CD14-positive monocyte (primary cell): ENCODE measurements at places on chromosomes 11 and 22. TPM values are rescaled to one million over a fixed set of nuclear protein-coding genes. Genes with fewer than 3 reads are reported as not detected.

DNA sequence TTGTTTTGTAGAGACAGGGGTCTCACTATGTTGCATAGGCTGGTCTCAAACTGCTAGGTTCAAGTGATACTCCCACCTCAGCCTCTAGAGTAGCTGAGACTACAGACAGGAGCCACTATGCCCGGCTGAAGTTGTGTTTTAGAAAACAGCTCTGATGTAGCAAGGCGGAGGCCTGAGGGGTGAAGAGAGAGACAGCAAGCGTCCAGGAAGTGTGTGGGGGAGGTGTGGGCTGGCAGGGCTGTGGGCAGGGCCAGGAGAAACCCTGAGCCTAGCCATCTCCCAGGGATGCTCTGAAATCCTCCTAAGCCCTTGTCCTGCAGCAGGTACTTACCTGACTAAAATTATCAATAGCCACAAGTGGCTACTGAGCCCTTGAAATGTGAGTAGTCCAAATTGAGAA, 16.1 kb upstream of the RPS3 start:
- no peaks in the 10 kb centered on the region for H3K36me3 ChIP-seq
- peak overlapping the region; percentile 11 for H3K4me3 ChIP-seq
- no peaks in the 10 kb centered on the region for H3K27me3 ChIP-seq
- H3K4me1 ChIP-seq = peaks cover 47% of the 10 kb centered on the region
- H3K27ac ChIP-seq = peak overlapping the region; percentile 11
- peak; percentile 28 for DNase-seq

DNA sequence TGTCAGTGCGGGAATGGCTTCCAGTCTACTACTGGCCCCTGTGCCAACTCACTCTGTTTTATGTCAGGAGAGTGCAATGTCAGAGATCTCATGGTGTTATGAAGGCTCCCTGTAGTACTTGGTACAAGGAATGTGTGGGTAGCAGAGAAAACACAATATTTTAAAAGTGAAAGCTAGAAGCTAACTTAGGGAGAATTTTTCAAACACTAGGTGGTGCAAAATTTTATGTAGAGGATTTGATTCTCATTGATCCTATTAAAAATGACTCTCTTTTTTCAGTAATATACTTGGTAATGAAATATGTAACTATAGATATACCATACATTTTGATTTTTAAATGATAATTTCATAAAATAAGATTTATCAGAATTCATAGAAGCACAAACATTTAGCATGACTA, 134.7 kb downstream of the JRKL start:
- H3K4me1 ChIP-seq = no peaks in the 10 kb centered on the region
- no peak for DNase-seq
- no peak overlapping the region for H3K27ac ChIP-seq

GRCh38 chr22:29483254-29483653, 3.2 kb downstream of the NEFH start:
- no peak overlapping the region for H3K4me3 ChIP-seq
- no peak for DNase-seq
- H3K27ac ChIP-seq = no peak overlapping the region
- peaks cover 42% of the 10 kb centered on the region for H3K4me1 ChIP-seq

DNA sequence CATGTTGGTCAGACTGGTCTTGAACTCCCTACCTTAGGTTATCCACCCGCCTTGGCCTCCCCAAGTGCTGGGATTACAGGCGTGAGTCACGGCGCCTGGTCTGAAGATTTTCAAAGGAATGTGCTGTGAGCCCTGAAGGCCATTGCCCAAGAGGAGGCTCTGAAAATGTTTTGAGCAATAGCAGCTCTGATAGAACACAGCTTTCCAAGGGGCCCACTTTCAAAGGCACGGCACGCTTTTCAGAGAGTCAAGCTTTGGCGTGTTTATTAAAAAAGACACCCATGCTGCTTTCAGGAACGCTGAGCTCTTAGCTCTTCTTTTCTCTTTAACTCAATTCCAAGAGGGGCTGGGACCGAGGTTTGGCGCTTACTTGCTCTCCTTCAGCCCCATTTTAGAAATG, 73.8 kb upstream of the CDON start:
- H3K27ac ChIP-seq = no peak overlapping the region
- no peaks in the 10 kb centered on the region for H3K27me3 ChIP-seq

- H3K27me3 ChIP-seq = no peaks in the 10 kb centered on the region
- no peak overlapping the region for H3K4me3 ChIP-seq
- H3K27ac ChIP-seq = no peak overlapping the region
- H3K36me3 ChIP-seq = peaks cover 14% of the 10 kb centered on the region
Observed at GRCh38 chr11:65102142-65103095, 6.4 kb downstream of the VPS51 start.

GRCh38 chr11:127117231-127117739, 116.7 kb upstream of the KIRREL3 start:
- no peaks in the 10 kb centered on the region for H3K4me1 ChIP-seq
- no peaks in the 10 kb centered on the region for H3K36me3 ChIP-seq
- no peak overlapping the region for H3K27ac ChIP-seq
- no peak for DNase-seq

GRCh38 chr11:58926251-58926650, 13.0 kb upstream of the GLYATL1 start:
- no peaks in the 10 kb centered on the region for H3K36me3 ChIP-seq
- H3K4me3 ChIP-seq = no peak overlapping the region
- peaks cover 9% of the 10 kb centered on the region for H3K27me3 ChIP-seq
- H3K4me1 ChIP-seq = peaks cover 10% of the 10 kb centered on the region
- no peak overlapping the region for H3K27ac ChIP-seq

DNA sequence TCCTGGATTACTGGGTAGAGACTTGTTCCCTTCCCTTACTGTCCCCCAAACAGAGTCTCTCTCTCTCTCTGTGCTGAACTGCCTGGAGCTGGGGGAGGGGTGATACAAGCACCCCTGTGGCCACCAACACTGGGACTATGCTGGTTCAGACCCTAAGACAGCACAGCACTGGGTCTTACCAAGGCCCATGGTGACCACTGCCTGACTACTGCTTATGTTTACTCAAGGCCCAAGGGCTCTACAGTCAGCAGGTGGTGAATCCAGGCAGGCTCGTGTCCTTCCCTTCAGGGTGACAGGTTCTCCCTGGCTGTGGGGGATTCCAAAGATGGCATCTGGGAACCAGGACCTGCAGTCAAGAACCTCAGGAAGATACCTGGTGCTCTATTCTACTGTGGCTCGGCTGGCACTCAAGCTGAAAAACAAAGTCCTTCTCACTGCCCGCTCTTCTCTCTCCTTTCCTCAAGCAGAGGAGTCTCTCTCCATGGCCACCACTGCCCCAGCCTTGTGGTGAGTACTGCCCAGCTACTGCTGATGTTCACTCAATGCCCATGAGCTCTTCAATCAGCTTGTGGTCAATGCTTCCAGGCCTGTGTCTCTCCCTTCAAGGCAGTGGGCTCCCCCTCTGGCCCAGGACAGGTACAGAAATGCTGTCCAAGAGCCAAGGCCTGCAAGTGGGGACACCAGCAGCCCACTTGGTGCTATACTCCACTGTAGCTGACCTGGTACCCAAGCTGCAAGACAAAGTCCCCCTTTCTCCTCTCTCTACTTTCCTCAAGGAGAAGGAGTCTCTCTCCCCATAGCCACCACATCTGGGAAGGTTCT, 41.8 kb upstream of the SHANK2 start:
- DNase-seq = no peak
- no peaks in the 10 kb centered on the region for H3K27me3 ChIP-seq
- no peaks in the 10 kb centered on the region for H3K4me1 ChIP-seq
- H3K36me3 ChIP-seq = no peaks in the 10 kb centered on the region
- H3K4me3 ChIP-seq = no peak overlapping the region

GRCh38 chr11:80371931-80372330, 931.1 kb upstream of the TENM4 start:
- DNase-seq = no peak
- no peaks in the 10 kb centered on the region for H3K4me1 ChIP-seq
- no peaks in the 10 kb centered on the region for H3K27me3 ChIP-seq
- H3K36me3 ChIP-seq = no peaks in the 10 kb centered on the region
- no peak overlapping the region for H3K4me3 ChIP-seq

DNA sequence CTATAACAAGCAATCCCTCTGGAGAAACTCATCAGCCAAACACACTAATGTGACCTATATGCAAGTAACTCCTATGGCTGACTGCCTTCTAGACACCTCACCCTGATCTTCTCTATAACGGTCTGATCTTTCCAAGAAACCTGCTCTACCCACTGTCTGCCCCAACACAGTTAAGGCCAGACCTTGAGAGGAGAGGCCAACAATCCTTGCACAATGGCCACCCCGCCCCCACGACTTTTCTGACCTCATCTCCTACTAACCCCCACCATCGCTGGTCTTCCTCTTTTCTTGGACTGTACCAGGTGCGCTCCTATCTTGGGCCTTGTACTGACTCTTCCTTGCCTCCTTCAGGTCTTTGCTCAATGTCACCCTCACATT, 12.5 kb downstream of the HIRA start:
- H3K4me1 ChIP-seq = peaks cover 22% of the 10 kb centered on the region
- H3K4me3 ChIP-seq = no peak overlapping the region
- H3K27me3 ChIP-seq = no peaks in the 10 kb centered on the region
- H3K27ac ChIP-seq = no peak overlapping the region
- DNase-seq = peak; percentile 12

DNA sequence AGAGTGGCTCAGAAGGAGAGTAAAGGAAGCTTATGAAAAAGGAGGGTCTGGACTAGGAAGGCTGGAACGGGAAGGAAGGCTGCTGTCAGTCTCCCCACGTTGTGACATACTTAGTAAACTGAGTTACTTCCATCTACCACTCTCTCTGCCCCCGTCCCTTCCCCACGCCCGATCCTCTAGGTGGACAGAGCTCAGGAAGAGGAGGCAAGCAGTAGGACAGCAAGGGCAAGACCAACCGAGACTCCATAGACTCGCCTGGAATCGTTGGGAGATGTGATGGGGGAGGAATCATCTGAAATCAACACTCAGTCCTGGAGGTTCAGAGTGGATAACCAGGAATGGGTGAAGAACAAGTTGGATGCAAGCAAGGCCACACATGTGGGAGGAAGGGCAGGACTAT, 240.7 kb downstream of the BUD13 start:
- no peaks in the 10 kb centered on the region for H3K4me1 ChIP-seq
- H3K27ac ChIP-seq = no peak overlapping the region
- DNase-seq = no peak

GRCh38 chr11:32420937-32421901, 14.1 kb downstream of the WT1 start:
- DNase-seq = no peak
- no peaks in the 10 kb centered on the region for H3K4me1 ChIP-seq
- H3K36me3 ChIP-seq = no peaks in the 10 kb centered on the region
- H3K27me3 ChIP-seq = peaks cover 11% of the 10 kb centered on the region
- H3K27ac ChIP-seq = no peak overlapping the region

DNA sequence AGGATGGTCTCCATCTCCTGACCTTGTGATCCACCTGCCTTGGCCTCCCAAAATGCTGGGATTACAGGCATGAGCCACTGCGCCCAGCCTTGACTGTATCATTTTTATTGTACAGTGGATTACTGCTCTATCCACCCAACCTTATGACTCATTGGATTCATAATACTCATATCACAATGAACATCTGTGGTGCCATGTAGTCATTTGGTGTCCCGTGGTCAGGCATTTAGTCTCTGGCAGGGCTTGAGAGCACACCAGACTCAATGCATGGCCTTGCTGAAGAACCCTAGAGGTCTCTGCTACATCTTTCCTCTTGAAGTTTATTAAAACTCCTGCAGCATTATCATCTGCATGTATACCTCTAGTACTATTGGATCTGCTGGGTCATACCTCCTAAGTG, 98.0 kb upstream of the LDLRAD3 start:
- no peaks in the 10 kb centered on the region for H3K36me3 ChIP-seq
- no peak overlapping the region for H3K4me3 ChIP-seq
- DNase-seq = no peak
- no peaks in the 10 kb centered on the region for H3K27me3 ChIP-seq
- H3K27ac ChIP-seq = no peak overlapping the region
- no peaks in the 10 kb centered on the region for H3K4me1 ChIP-seq

DNA sequence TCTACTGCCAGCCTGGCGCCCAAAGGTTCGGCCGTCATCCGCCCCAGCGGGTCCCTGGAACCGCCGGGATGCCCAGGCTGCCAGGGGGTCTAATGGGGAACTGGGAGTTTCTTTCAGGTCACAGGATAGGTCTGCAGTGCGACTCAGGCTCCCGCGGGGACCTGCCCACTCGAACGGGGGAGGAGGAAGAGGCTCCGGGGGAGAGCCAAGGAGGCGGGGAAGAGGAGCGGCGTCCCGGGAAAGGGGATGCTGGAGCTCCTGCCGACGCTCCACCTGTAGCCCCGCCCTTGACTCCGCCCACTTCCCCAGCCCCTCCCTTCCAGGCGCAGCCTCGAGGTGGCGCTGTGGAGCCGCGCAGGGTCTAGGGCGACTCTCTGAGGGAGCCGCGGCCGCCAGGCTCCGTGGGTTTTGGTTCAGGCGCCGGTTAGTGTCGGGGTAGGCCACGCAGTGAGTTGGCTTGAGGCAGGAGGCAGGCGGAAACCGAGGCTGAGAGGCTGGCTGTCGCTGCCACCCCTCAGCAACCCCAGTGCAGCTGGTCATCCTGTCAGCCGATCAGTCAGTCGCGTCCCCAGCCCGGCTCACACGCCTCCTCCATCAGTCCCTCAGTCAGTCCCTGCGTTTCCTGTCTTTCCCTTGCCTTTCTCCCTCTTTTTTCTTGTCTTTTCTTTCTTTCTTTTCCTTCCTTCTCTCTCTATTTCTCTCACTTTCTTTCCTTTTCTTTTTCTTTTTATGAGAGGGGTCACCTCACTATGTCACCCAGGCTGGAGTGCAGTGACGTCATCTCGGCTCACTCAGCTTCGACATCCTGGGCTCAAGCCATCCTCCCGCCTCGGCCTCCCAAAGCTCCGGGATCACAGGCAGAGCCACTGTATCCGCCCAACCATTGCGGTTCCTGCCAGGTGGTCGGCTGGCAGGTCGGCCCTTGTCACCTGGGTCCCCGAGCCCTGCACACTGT, 26.4 kb downstream of the YWHAH start:
- no peaks in the 10 kb centered on the region for H3K27me3 ChIP-seq
- no peaks in the 10 kb centered on the region for H3K36me3 ChIP-seq
- H3K4me3 ChIP-seq = peak overlapping the region; percentile 67
- peak; percentile 76 for DNase-seq

FHIP1B gene
- polyA plus RNA-seq = 64.1 and 94.3 TPM in 2 replicates

TEX54 gene
- polyA plus RNA-seq = 0.74 TPM

ARFIP2 gene
- polyA plus RNA-seq = 21.6 TPM

OR5P2 gene
- not detected for polyA plus RNA-seq

NPAS4 gene
- not detected in 2 replicates for polyA plus RNA-seq

APOBEC3H gene
- polyA plus RNA-seq = 0.28 and 0.52 TPM in 2 replicates
